ENCODE measurements at places on chromosomes 2 and 18.

GRCh38 chr18:8949206-8949605 lies 153.3 kb upstream of the NDUFV2 start:
- DNase-seq, result no peak

GRCh38 chr2:161761160-161761559 lies 136.9 kb downstream of the SLC4A10 start:
- DNase-seq, result no peak

DNA sequence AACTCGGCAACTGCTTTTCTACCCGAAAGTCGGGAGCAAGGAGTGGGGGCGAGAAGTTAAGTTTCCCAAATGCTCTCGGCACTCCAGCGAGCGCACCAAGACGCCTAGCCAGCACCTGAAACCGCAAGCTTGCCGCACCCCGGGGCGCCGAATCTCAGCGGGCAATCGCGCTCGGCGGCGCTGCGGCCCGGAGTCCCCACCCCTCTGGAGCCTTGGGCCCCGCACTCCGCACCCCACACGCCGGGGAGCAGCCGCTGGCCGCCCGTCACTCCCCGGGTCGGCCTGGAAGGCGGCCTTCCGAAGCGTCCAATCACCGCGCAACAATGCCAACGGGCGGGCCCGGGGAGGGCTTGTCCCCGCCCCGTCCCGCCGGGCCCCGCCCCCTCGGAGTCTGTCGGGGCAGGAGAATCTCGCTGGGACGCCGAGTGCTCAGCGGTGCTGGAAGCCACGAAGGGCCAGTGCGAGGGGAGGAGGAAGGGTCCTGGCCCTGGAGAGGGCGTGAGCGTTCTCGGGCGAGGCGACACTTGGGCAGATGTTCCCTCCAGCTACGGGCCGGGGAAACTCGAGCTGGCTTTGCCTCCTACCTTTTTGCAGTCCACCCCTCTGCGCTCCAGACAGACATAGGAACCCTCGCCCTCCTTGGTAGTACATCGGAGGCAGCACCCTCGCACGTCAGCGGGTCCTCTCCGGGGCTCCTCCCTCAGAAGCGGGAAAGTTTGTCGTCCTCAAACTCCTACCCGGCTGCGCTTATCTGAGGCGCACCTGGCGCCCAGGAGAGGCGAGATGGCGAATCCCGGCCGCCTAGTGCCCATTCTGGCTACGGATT lies 1.1 kb upstream of the ZBTB7C start:
- peak; percentile 96 for DNase-seq

DNA sequence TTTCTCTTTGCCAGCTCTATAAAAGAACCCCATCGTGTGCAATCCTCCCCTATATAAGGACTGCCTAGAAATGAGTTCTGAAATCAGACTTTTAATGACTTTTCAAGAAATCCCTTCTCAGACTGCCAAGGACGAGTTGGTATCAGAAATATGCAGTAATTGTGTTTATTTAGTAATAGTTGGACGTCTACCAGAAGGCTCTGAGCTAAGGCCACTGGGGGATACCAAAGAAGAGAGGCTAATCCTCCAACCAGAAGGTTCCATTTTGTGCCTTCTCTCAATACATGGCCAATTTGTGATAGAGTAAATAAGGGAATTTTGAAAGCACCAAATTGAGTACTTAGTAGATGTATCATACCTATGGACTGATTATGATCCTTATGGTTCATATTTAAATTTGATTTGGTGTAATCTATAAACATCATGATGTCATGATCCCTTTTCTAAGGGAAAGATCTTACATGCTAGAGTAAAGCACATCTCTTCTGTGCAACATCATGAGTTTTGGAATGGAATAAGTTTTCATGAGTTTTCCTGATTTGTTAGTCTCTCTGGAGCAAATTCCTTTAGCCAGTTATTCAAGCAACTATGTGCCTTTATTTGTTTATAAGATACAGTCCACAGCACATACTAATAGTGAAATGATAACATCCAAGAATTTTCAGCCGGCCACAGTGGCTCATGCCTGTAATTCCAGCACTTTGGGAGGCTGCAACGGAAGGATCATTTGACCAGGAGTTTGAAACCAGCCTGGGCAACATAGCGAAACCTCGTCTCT lies 82.2 kb upstream of the LTBP1 start:
- no peak for DNase-seq

DNA sequence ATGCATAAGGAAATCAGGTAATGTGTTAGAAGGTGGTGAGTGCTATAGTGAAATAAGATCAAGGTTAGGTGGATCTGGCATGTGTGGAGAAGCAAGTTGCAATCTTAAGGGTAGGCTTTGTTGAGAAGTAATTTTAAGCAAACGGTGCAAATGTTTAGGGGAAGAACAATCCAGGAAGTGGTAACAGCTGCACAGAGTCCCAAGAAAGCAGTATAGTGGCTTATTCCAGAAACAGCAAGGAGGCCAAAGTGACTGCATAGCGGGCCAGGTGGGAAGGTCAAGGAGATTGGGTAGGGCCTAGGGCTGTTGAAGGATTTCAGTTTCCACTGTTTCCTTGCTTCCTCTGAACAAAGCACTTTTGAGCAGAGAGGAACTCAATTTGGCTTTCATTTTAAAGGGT lies 30.0 kb upstream of the RAB1A start:
- DNase-seq, result no peak

DNA sequence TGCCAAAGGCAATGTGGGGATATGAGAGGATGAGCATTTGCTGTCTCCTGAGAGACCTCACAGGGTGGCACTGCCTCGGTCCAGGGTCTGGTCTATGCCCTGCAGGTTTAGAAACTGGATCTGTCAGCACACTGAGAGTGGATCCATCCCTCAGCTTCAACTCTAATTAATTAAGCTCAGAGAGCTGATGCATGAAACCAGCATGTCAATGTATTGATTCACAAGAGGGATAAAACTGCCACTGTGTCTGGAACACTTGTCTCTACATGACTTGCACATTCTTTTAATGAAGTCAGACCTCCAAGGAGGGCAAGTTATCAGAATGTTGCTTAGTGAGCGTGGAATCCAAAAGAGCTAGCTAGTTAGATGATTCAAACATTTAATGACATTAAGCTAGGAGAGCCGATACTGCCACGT lies 22.5 kb upstream of the POLE4 start:
- DNase-seq, result no peak

DNA sequence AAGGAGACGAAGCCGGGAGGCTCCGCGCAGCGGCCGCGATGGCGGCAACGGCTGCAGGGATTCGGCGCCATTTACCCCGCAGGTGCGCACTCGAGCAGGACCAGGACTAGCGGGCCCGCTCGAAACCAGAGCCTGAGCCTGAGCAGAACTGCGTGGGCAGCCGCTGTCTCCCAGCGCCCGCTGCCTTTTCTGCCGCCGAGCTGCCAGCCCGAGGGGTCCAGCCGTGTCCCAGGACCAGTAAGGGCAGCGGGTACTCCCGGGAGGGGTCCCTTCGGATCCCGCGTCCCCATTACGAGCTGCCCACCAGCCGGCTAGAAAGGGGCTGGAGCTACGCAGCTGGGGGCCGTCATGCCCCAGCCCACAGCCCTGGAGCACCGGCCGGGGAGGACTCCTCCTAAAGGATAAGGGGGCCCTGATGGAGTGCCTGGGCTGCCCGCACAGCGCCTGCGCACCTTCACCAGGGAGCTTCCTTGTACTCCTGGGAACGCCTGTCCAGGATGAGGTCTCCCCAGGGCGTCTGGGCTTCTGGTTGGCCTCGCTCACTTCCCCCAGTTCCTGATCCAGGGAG lies 9.9 kb downstream of the ALPP start:
- DNase-seq, result no peak

DNA sequence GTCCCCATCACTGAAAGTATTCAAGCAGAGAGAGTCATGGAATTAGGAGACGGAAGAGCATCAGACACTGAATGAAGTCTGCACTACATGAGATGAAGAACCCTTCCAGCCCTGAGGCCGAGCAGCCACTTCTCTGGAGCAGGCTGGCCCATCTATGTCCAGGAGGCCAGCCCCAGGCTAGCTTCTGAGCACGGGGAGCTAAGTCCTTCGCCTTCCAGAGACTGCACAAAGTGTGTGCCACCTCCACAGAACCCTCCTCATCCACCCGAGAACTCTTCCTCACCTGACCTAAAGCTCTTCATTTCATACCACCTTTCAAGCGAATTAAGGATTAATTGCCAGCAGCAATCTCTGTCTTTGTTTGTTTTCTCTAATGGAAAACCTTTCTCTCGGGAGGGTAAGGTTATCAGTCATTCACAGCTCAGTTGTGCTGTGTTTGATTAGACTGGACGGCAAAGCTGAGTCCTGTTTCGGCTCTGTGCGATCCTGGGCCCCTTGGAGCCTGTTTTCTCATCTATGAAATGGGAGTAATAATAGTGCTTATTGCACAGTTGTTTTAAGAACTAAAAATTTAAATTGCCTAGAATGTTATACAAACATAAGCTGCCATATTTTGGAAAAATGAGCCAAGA lies 38.0 kb downstream of the SCTR start:
- DNase-seq, result peak; percentile 35

DNA sequence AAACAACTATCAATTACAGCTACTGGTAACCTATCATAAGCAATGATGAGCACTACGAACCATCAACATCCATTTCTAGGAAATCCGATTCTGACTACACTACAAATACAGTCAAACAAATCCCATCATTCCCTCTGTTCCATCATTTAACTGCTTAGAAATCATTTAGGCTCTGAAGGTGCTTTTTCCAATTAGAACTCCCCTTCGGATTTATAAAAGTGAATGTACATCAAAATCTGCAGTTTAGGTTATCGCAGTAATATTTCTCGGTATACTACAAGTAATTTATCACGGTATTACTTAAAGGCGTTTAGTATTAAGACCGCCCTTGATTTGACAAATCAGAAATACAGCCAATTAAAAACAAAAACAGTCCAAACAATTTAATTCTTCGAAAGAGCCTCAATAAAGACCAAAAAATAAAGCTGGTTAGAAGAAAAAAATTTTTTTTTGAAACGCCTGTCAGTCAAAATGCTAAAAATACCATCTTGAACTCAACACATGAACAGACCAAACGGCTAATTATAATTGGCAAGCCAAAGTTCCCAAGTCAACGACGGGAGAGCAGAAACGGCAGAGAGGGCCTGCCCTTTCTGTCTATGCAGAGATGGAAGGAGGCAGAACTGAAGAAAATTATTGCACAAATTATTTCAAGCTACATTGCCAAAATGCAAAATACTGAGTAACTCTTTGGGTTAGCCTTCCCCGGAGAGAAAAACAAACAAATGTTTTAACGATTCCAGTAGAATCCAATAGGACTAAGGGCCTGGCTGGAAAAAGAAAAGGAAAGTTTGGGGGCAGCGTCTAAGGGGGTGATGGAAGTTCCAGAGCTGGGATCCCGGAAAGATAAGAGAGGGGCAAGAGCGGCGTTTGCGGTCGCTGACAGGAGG lies 1.2 kb downstream of the VPS54 start:
- DNase-seq, result no peak

DNA sequence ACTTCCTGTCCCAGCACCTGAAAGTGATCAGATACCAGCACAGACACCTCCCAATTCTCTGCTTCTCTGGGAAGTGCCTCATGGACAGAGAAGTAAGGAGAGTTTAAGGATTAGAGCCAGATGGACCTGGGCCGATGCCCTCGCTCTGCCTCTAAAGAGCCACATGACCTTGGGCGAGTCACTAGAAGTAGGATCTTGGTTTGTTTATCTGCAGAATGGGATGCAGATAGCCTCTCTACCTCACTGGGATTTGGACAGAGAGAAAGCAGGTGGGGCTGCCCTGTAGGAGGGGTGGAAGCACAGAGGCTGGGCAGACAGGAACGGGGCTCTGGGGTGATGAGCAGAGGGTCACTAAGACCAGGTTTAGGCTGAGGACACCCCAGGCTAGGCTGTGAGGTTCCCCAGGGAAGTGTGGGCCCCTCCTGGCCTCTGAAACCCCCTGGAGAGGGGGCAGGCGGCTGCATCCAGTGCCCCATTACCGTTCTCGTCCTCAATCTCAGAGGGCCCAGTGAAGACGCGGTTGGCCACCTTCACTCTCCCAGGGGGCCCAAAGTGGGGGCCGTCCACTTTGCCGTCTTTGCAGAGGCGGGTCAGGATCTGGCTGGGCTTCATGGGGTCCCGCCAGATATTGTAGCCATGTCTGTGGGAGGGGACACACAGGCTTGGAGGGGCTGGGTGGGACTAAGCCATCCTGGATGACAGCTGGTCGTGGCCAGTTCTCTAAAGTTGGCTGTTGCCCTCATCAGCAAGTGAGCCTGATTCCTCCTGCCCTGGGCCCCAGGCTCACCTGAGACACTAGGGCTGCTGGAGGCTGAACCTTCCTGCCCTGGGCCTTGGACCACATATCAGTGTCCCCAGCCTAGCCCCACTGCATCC lies 13.3 kb downstream of the OTOF start:
- no peak for DNase-seq

GRCh38 chr2:106781196-106781595 lies 104.8 kb downstream of the ST6GAL2 start:
- DNase-seq, result no peak
